Osteoblast (primary cell): ENCODE measurements at places on chromosomes 7 and 10.
A peak's percentile ranks its signal among the peaks of the same experiment; 100 is the strongest.

- H3K4me3 ChIP-seq, result peak overlapping the region; percentile 81
- H3K4me1 ChIP-seq, result peaks cover 6% of the 10 kb centered on the region
- no peaks in the 10 kb centered on the region for H3K27me3 ChIP-seq
- H3K36me3 ChIP-seq, result no peaks in the 10 kb centered on the region
Observed at GRCh38 chr7:91263384-91264045, 718 bp upstream of the FZD1 start.

GRCh38 chr7:135111379-135111778 is 36.5 kb upstream of the TMEM140 start:
- no peaks in the 10 kb centered on the region for H3K4me1 ChIP-seq
- DNase-seq, result no peak
- no peaks in the 10 kb centered on the region for H3K36me3 ChIP-seq
- H3K27ac ChIP-seq, result no peak overlapping the region
- no peak overlapping the region for H3K4me3 ChIP-seq

DNA sequence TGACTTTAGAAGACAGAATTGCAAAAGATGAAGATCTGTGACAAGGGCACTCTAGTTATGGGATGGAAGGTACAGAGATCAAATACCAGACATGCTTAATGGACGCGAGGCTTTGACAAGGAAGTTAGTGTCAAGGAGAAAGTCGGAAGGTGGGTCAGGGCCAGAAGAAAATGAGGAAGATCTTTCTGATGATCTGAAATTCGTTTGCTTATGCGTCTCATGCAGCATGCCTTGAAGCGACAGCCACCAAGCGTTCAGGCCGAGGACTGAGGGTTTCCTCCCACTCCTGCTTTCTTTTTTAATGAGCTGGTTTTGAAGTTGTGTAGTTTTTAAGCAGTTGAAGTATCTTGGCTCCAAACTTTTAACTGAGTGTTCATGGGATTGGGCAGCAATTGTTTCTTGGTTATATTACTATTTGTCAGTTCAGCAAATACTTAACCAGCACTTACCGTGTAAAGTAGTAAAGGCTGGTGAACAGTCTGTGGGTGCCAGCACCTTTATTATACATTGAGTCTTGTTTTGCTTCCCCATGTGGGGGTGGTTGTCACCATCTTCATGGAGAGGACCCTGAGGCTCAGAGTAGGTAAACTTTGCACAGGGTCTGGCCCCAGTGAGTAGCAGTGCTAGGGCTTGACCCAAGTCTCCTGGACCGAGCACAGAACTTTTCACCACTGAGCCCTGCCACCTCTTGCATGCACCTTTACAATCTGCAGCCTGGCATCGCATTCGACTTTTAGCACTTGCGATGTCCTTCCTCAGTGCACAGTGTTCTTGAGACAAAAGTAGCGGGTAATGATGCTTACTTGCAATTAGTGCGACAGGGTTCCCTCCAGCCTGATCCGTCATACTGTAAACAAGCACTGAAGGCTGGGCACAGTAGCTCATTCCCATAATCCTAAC is 14.3 kb upstream of the BHLHA15 start:
- H3K36me3 ChIP-seq, result peaks cover 3% of the 10 kb centered on the region
- H3K4me1 ChIP-seq, result peaks cover 13% of the 10 kb centered on the region
- no peak overlapping the region for H3K4me3 ChIP-seq
- H3K27ac ChIP-seq, result no peak overlapping the region
- DNase-seq, result peak; percentile 25
- no peaks in the 10 kb centered on the region for H3K27me3 ChIP-seq

GRCh38 chr7:87159538-87159937 is 7.3 kb downstream of the DMTF1 start:
- H3K27ac ChIP-seq, result no peak overlapping the region
- H3K27me3 ChIP-seq, result no peaks in the 10 kb centered on the region
- no peak overlapping the region for H3K4me3 ChIP-seq
- H3K36me3 ChIP-seq, result peaks cover 14% of the 10 kb centered on the region
- DNase-seq, result no peak
- H3K4me1 ChIP-seq, result peaks cover 26% of the 10 kb centered on the region

DNA sequence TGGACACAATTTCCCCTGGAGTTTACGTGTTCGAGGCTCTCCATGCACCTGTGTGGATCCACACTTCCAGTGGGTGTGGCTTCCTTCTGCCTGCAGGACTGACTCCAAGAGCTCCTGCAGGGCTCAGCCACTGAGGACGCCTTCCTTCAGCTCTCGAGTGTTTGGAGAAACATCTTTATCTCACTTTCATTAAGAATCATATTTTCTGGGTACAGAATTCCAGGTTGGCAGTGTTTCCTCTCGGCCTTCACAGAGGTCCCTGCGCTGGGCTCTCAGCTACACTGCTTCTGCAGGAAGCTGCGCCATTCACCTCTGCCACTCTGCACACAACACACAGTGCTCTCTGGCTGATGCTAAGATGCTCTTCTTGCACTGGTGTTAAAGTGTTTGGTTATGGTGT is 69.9 kb upstream of the NKX6-2 start:
- peak; percentile 18 for DNase-seq
- no peak overlapping the region for H3K27ac ChIP-seq
- no peak overlapping the region for H3K4me3 ChIP-seq
- peaks cover 30% of the 10 kb centered on the region for H3K27me3 ChIP-seq
- no peaks in the 10 kb centered on the region for H3K36me3 ChIP-seq
